ENCODE measurements at places on chromosomes 2 and 18.

GRCh38 chr2:119366161-119366648, 429 bp downstream of the C2orf76 start:
- DNase-seq, result no peak

DNA sequence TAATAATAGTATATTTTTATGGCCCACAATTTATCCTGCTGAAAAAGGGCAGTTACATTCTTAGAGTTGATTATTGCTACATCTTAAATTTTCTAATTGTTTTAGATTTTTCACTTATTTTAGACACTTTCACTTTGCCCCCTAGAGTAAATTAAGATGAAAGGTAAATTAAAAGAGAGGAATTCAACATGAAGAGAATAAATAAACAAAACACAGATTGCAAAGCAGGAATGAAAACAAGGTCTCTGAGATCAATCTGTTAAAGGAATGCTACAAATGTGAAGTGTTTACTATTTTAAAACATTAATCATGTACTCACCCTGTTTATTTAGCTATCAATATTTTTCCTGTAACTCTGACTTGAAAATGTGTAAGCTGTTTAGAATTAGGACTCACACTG, 113.5 kb upstream of the ETAA1 start:
- DNase-seq, result no peak

- no peak for DNase-seq
These were observed 550.1 kb downstream of the SPAG16 start for GRCh38 chr2:213834331-213834730.

DNA sequence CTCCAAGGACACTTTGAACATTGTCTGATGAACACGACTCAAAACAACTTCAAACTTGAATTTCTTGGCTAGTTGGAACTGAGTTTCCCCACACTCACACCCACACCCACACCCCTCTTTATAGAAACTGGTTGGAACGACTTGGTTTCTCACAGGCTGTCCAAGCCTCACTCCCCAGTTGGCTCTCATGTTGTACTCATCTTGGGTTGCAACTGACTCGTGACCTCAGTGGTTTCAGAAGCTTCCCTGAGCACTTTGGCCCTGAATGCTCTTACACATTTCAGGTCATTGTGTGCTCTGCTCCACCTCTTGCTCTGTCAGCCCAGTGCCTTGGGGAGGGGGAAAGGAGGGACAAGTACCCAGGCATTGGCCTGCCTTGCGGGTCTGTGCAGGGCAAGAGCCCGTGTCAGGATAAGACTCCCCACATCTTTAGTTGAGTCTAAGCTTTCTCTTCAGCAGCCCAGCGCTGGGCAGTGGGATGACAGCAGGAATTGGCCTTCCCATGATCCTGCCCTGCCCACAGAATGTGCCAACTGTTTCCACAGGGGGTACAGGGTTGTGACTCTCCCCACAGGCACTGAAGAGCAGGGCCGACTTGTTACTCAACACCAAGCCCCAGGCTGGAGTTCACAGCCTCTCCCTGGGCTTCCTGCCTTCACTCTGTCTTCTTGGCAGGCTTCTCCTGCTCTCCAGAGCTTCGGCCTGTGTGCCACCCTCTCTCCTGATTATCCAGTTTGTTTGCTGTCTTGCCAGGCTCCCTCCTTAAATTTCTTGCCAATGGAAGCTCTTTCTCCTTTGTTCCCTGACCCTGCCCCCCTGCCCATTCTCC, 104.6 kb downstream of the RTN4 start:
- DNase-seq, result no peak

- DNase-seq, result no peak
These were observed 20.5 kb downstream of the FTCDNL1 start for GRCh38 chr2:199830531-199830930.

DNA sequence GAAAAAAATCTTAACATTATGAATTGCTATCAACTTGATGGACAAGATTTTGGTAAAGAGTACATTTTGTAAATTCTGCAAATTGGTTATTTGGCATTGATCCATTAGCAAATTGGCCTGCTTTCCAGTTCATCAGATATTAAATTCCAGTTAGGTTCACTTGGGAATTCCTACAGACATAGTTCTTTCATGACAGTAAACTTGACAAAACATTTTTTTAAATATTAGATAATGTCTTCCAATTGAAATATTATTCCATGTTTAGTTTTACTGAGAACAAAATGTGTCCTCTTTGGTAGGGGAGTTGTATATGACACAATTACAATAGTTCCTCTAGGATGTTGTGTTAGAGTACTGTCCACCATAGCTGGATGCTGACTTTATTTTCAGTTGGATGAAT, 141.9 kb downstream of the LCLAT1 start:
- DNase-seq, result no peak

DNA sequence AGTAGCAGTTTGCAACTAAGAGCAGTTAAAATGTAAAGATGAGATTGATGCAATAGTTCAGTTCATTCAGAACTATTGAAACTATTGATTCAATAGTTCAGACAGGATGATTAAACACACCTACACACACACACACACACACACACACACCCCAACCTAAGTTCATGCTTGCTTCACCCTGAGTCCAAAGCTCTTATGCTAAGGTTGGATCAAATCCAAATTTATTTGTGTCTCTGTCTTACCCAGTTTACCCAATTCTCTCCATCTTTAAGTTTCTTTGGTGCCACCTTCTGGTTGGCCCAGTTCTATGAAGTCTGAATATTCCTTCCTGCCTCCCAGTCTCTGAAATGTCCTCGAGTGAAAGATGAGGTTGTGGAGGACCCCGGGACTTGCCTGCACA, 5.1 kb downstream of the SERPINB8 start:
- peak; percentile 41 for DNase-seq

DNA sequence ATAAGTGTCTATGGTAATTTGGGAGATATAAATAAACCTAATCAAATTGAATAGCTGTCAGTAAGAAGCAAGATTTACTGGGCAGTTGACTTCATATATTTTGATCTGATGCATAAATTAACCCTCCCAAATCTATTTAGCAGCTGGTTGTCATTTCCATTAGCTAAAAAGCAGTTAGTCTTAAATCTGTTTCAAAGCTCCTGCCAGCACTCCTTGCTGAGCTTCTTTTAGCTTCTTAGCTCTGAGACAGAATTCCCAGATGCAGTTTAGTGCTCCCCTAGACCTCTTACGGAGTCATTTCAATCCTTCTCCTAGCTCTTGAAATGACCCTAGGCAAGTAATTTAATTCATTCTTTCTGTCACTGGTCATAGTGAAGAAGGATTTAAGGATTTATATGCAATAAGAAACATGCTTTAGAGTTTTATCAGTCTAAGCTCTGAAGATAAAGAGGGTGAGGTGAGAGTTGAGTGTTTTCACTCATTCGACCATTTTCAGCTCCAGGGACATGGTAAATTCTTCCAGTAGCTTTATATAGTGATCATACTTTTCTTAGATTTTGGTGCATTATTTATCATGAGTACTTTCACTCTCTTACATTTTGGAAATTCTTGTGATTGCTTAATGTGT, 98.9 kb downstream of the PHLPP1 start:
- DNase-seq, result no peak

DNA sequence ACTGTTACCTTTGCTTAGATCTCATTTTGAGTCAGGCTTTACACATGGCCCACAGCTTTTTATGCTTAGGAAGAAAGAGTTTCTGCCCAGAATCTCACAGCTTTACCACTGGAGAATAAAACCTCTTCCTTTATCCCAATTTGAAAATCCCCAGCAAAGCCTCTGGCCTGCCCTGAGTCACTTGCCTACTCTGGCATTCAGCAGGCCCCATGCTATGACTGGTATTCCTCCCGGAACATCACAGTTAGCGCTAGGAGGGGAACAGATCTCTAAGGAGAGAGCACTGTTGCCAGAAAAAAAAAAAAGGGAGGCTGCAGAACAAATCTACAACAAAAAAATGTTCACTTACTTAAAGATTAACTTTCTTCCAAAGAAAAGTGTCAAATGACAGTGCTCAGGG, 152.9 kb upstream of the DNMT3A start:
- DNase-seq, result no peak

DNA sequence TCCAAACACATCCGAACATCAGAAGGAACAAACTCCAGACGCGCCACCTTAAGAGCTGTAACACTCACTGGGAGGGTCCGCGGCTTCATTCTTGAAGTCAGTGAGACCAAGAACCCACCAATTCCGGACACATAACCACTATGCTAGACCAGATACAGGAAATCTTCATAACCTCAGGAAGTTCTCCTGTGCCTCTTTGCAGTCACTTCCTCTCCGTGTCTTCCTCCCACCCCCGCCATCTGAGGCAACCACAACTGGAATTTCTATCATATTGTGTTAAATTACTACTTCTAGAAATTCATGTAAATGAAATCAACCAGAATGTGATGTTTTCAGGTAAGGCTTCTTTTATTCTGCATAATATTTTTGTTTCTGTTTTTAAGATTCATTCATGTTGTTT, 631.0 kb upstream of the NXPH2 start:
- no peak for DNase-seq

DNA sequence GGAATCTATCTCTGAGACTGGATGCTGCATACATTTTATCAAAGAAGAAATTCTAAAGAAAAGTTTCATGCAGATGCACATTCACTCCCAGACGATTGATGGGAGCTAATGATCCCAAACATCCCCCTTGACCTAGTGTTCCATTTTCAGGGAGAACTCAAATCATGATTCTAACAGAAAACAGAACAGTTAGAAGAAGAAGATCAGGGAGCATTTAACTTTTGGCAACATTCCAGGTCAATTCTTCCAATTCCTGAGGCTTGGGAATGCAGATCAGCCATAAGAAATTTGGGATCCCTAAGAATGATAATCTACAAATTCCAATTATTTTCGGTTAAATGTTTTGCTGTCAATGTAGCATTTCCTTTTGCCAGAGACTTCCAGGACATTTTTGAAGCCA, 96.6 kb downstream of the CPO start:
- DNase-seq, result no peak

DNA sequence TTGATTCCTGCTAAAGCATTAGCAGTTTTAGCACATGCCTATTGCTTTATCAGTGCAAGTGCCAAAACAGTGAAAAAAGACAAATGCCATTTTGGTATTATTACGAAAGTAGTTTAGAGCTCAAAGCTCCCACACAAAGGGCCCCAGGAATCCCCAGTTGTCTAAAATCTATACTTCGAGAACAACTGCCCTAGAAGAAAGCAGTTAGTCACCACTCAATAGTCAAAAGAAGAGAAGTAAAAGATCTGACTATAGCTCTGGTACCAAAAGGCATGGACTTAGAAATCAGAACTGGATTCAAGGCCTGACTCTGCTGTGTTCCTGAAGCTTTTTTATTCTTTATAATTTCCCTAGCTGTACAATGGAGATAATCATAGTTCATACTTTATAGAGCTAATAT, 21.8 kb downstream of the SCN3A start:
- no peak for DNase-seq

GRCh38 chr2:95258271-95258670, 16.0 kb upstream of the PROM2 start:
- DNase-seq, result no peak

- no peak for DNase-seq
These were observed 46.3 kb upstream of the CCDC150 start for GRCh38 chr2:196592911-196593881.

- DNase-seq, result no peak
These were observed 189.1 kb upstream of the BCL2L11 start for GRCh38 chr2:110931648-110932047.

- DNase-seq, result no peak
These were observed 116.7 kb downstream of the CTIF start for GRCh38 chr18:48655508-48655907.

GRCh38 chr2:1931003-1931914, 186.9 kb upstream of the PXDN start:
- DNase-seq, result no peak

- DNase-seq, result no peak
These were observed 23.2 kb downstream of the ACOXL start for GRCh38 chr2:110755491-110756078.

GRCh38 chr2:150997702-150998440, 263.8 kb downstream of the RBM43 start:
- no peak for DNase-seq

- no peak for DNase-seq
These were observed 122.4 kb downstream of the NFATC1 start for GRCh38 chr18:79518028-79518682.

- DNase-seq, result no peak
These were observed 168.6 kb downstream of the HDAC4 start for GRCh38 chr2:239232195-239232578.

DNA sequence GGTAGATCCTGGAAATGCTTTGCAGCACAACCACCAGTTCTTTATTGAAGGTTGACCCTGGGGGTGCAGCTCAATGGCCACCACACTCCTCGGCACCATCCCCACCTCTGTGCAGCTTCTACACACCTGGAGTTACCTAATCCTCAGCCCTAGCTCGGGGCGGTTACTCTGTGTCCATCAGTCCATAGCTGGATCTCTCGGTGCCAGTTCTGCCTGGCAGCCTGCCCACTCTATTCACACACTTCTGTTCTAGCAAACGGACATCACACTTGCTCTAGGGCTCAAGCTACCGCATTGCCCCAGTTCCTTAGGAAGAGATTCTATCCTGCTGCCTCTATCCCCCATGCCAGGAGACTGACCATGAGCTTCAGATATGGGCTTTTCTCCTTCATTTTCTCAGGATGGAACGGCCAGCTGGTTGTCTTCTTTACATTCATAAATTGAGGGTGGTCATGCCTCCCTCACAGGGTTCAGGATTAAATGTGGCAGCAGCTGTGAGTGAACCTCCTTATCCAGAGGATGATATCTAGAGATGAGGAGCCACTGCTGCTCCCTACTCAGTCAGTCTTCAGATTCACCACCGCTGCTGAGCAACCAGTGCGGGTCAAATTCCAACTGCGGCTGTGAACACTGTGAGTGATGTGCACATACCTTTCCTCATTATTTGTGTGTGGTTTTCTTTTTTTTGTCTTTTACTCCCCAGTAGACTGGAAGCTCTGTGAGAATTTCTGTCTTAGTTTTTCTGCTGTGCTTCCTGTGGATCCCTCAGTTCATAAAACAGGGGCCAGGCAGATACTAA, 66.9 kb upstream of the TRIB2 start:
- no peak for DNase-seq

- DNase-seq, result no peak
These were observed 100.1 kb downstream of the WDPCP start for GRCh38 chr2:63488118-63488713.

DNA sequence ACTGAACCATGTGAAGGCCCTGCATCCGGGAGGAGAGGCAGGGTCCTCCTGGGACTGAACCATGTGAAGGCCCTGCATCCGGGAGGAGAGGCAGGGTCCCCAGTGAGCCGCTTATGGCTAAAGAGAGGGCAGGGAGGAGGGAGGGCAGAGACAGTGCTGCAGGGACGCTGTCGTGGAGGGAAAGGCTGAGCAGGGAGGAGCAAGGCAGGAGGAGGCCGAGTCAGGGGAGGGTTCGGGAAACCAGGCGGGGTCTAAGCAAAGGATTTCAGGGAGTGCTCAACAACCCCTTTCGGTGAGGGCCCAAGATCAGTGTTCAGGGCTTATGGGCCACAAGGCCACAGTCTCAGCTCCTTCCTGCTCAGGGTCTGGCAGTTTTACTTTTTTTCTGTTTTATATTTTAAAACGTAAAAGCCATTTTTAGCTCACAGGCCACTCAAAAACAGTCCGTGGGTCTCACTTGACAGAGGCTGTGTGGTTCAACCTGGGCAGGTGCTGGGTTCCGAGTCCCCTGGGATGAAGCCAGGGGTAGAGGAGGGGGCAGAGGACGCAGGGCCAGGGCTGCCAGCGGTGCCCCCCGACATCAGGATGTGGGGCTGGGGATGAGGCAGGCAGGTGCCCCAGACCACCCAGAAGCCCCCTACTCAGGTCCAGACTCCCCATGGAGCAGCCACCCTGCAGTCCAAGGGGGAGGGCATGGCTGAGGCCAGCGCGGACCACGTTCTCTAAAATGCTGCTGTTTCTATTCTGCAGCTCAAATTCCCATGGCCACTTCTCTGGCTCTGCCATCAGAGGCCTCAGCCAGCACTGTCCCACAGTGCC, 5.2 kb downstream of the TMEM18 start:
- no peak for DNase-seq

Data from CD4-positive, alpha-beta T cell treated with Interleukin-17A for 1 hour (primary cell).